ENCODE measurements at places on chromosomes 1 and 21. TPM values are rescaled to one million over a fixed set of nuclear protein-coding genes. Genes with fewer than 3 reads are reported as not detected.

The KCNH1 gene
- not detected for total RNA-seq

- DNase-seq: peak; percentile 25
These were observed 80.0 kb downstream of the NDUFS5 start for GRCh38 chr1:39105841-39106765.

DNA sequence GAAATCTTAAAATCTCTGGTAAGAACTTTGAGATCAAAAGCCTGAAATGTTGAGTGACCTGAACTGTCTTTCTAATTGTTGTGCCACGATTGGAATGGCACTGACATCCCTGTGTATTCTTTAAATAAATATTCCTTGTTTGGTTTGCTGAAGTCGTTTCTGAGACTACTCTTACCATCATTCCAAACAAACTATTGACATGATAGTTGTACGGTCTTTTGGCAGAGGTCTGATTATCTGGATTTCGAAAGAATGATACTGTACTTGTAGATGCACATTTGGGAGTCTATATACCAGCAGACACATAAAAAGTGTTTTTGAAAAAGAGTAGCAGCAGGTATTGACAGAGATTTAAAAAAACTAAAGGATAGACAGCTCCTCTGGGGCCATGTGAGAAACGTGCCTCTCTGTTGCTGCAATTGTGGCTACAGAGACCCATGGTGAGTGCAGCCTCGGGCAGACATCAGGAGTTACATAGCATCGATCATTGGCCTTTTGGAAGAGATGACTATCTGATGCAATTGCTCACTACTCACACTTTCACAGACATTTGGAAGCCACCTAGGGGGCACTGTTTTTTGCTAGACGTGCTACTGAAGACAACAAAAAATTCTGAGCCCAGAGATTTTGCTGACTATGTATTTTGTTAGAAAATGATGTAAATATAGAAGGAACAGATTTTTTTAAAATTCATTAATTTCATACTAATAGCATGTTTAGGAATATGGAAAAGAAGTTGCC, 464.5 kb downstream of the KCNT2 start:
- DNase-seq: no peak

DNA sequence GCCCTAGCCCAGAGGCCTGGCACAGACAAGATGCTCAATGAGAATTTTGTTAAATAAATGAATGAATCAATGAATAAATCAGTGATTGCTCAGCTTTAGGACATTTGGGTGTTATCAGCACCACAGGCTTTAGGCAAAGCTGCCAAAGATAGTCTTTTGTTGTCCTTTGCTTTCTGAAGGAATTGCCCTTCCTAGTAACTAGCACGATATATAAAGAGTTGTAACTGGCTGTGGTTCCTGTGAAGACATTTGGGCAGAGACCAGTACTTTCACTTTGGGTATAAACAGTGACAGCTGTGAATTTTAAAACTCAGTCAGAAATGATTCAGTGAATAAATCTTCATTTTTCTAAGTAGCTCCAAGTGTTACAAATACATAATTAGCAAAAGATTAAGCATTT, 13.3 kb downstream of the RNU5D-1 start:
- no peak for DNase-seq

- no peak for DNase-seq
These were observed 259.9 kb upstream of the FMN2 start for GRCh38 chr1:239831577-239832355.

The KLF17 gene
- not detected for total RNA-seq

The OR2L2 gene
- total RNA-seq: 0.14 TPM

DNA sequence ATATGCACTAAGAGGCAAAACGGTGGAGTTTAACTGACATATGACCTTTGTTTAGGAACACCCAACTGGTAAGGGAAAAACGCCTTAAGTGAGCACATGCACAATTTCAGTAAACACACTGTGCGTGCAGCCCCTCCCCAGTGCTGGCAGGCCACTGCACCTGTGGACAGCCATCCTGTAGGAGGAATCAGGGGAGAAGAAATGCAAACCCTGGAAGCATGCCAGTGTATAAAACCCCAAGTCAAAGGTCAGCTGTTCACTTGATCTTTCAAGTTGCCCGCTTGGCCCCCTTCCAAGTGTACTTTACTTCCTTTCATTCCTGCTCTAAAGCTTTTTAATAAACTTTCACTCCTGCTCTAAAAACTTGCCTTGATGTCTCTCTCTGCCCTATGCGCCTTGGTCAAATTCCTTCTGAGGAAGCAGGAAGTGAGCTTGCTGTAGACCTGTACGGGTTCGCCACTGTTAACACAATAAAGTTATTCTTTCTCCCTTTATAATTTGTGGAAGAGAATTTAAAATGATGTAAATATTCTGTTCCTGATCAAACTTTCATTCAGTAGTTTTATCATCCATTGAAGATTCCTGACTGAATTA, 31.8 kb downstream of the USP25 start:
- no peak for DNase-seq

GRCh38 chr1:54794451-54795355, 6.4 kb downstream of the TTC22 start:
- DNase-seq: no peak

GRCh38 chr1:21572221-21572620, 63.0 kb downstream of the ALPL start:
- DNase-seq: no peak

The ATPAF1 gene
- 50.2 TPM for total RNA-seq

The TTLL7 gene
- total RNA-seq: 2.3 TPM

The CD34 gene
- 0.07 TPM for total RNA-seq

- DNase-seq: no peak
These were observed 7.5 kb downstream of the MRAP start for GRCh38 chr21:32306021-32306780.

The ERRFI1 gene
- 1.9 TPM for total RNA-seq

The LCE1B gene
- not detected for total RNA-seq

DNA sequence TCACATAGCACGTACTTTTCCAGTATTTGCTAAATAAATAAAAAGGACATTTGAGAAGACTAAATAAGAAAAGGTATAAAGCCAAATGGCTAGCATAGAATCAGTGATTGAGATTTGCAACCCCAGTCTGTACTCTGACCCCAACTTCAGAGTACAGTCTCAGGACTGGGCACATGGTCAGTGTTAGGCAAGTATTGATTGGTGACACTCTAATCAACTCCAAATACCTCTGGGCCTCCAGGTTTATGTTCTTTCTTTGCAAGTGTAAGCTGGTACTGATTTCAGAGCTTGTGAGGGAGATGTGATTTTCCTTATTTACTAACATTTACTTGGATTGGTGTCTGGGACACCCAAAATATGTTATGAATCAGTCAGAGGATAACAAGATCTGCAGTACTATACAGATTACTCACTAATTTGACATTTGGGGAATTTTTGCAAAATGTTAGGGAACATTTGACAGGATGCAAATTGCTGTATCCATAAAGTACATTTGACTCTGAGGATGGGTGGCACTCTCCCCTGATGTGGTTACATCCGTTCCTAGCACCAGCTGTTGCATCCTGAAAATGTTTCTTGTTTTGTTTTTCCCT, 34.2 kb downstream of the LMO4 start:
- no peak for DNase-seq

- DNase-seq: no peak
These were observed 2.8 kb downstream of the CLDN19 start for GRCh38 chr1:42737257-42737656.

The TRABD2B gene
- not detected for total RNA-seq

GRCh38 chr1:112563341-112563740, 54.6 kb downstream of the WNT2B start:
- no peak for DNase-seq

The YARS1 gene
- 217 TPM for total RNA-seq

DNA sequence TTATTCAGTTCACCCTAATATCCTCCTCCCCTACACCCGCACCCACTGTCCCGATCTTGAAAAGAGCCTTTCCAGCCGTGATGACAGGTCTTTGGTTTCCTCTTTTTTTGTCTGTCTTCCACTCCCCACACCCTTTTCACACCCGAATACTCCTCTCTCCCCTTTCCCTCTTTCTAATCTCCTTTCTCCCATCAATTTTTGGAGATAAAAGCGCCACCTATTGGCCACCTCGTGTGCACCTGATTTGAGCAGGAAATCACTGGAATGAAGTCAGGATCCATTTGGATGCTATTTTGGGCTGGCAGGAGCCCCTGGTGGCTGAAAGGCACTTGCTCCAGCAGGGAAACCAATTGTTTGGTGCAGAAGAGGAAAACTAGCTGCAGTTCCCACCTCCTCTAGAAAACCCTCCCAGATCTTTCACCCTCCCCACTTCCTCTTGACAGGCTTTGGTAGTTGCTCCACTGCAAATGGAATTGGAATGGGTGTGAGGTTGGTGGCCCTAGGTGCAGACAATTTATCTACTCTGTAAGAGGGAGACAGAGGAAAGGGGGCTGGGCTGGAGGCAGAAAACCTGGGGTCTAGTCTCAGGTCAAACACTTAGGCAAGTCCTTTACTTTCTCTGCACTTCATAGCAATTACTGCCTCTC, 8.4 kb downstream of the FOXE3 start:
- no peak for DNase-seq

Measured in activated naive CD4-positive, alpha-beta T cell treated with anti-CD3 and anti-CD28 coated beads, Interleukin-2, amount 50 U/mL, for 72 hours (primary cell).